ENCODE measurements at places on chromosomes 16 and 17.
A peak's percentile ranks its signal among the peaks of the same experiment; 100 is the strongest.

DNA sequence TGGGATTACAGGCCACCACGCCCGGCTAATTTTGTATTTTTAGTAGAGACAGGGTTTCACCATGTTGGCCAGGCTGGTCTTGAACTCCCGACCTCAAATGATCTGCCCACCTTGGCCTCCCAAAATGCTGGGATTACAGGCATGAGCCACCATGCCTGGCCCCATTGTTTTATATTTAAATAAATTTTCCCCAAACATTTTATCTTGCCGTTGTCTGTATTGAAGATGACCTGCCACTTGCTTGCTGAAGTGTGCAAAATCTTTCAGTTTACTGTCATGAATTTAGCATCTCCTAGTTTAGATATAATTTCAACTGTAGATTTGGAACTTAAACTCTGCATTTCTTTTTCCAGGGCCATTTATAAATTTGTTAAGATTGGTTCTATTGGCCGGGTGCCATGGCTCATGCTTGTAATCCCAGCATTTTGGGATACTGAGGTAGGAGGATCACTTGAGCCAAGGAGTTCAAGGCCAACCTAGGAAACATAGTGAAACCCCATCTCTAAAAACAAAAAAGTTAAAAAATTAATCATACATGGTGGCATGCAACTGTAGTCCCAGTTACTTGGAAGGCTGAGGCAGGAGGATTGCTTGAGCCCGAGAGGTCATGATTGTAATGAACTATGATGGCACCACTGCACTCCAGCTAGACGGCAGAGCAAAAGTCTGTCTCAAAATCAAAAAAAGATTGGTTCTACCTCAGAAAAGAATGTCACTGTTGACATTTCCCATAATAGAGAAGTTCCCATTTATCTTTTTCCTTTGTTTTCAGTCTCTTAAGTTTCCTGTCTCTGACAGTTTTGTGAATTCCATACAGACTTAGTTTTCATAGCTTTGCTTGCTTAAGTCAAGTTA is 84.4 kb downstream of the VMP1 start:
- DNase-seq = no peak

GRCh38 chr16:87390641-87391323 is 1.4 kb upstream of the MAP1LC3B start:
- no peak for DNase-seq

DNA sequence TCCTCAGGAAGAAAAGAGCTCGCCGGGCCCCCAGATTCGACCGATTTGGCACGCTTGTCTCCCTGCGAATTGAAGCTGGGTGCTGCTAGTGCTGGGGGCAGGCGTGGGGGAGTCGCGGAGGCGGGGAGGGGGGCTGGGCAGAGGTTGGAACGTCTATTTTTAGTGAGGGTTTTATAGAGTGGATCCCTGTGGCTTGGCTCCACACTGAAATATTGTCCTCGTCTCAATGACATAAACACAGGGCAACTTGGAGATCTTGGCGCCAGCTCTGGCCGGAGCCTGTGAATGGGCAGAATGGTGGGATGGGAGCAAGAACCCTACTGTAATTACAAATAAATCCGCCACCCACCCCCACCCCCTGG is 15.7 kb upstream of the NOG start:
- DNase-seq = no peak

DNA sequence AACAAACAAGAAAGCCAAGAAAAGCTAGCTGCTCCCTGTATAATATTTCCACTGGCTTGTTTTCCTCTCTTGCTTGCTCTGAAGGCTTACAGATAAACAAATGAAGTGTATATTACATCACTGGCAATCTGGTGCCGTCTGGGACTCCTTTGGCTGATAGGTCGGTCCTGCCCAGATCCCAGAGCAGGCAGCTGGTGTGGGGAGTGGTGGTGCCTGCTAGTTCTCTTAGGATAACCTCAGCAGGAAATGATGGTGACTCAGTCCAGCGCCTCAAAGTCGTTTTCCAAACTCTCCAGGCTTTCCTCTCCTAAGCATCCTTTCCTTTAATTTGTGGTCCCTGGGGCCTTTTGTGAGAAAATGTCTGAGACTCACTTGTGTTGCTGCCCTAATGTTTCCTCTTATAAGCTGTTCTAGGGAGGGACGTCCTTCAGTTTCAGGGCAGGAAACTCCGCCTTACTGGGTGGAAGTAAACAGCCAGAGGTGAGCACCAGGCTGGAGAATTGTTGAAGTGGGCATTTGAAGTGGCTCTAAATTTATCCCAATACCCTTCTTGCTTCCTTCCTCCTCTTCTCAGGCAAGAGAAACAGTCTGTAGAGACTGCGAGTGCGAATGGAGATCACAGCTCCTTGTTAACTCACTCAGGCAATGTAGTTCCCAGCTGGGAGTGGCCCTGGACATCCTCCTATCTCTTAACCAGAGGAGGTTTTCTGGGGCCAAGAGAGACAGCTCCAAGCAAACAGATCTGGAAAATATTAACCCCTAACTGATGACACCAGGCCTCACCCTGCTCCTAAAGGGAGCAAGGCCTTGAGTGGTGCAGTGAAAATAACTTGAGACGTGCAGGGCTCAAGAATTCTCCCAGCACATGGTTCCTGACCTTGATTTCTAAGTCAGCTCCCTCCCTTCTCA is 34.9 kb downstream of the CD300LF start:
- DNase-seq = no peak

DNA sequence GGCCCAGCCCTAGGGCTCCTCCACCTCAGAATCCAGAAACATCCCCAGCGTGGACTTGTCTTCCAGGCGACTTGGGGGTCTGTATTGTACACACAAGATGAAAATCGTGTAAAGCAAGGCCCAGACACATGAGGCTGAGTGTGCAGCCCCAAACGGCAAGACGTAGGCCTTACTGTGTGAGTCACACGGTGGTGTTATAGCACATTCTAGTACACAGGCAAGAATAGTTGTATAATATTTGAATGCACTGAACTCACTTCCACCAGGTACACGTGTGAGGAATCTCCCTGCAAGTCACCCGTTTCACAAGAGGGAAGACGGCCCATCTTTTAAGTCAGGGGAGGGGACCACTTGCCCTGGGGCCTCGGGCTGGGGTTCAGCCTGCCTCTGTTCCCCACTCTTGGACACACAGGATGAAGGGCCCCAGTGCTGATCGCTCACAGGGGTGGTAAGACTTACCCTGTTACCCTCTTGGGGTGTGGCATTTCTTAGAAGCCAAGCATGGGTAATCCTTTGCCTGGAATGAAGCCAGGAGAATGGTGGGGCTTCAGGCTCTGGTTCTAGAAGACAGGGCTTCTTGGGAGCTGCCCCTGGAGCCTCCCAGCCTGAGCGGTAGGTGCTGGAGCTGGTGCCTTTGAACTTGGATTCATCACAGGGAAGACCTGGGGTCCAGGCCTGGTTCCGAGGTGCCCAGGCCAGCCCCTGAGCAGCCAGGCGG is 71.3 kb downstream of the SREBF1 start:
- no peak for DNase-seq

DNA sequence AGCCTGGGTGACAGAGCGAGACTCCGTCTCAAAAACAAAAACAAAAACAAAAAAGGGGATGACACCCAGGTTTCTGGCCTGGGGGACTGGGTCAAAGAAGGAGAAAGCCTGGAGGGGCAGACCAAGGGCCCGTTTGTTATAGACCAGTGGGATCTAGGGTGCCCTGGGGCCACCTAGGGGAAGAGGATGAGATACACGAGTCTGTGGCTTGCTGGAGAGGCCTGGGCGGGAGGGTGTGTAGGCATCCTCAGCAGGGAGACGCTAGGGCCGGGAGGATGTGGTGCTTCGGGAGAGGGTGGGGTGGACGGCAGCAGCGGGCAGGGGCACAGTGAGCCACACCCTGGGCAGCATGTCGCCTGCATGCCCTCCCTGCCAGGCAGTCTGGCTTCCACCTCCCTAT is 17.1 kb upstream of the CRK start:
- DNase-seq = no peak

GRCh38 chr17:78484271-78485246 is 92.6 kb downstream of the DNAH17 start:
- peak; percentile 23 for DNase-seq

- no peak for DNase-seq
Observed at GRCh38 chr16:3861808-3862451, 18.6 kb downstream of the CREBBP start.
